Fibroblast of pulmonary artery (primary cell): ENCODE measurements at places on chromosomes 13 and 19.

GRCh38 chr19:38387550-38388348 lies at the start of gene GGN:
TSS of gene GGN (minus strand) at chr19:38388034. CDS start at chr19:38387261, 773 bp downstream.
- DNase-seq = peak; percentile 97

DNA sequence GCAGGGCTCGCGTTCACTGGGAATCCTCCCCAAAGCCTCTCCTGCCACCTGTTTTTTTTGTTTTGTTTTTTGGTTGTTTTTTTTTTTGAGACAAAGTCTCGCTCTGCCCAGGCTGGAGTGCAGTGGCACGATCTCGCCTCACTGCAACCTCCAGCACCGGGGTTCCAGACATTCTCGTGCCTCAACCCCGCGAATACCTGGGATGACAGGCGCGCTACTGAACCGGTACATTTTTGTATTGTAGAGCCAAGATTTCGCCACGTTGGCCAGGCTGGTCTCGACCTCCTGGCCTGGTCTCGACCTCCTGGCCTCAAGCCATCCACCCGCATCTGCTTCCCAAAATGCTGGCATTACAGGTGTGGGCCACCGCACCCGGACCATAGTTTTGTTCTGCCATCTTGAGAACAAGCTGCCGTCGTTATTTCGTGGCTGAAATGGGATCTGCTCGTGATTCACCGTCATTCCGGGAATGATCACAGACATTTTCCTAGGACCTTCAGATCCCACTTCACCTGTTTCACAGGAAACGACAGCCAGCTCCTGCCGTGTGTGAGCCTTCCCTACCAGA lies 46.8 kb downstream of the OXGR1 start:
- DNase-seq = no peak

DNA sequence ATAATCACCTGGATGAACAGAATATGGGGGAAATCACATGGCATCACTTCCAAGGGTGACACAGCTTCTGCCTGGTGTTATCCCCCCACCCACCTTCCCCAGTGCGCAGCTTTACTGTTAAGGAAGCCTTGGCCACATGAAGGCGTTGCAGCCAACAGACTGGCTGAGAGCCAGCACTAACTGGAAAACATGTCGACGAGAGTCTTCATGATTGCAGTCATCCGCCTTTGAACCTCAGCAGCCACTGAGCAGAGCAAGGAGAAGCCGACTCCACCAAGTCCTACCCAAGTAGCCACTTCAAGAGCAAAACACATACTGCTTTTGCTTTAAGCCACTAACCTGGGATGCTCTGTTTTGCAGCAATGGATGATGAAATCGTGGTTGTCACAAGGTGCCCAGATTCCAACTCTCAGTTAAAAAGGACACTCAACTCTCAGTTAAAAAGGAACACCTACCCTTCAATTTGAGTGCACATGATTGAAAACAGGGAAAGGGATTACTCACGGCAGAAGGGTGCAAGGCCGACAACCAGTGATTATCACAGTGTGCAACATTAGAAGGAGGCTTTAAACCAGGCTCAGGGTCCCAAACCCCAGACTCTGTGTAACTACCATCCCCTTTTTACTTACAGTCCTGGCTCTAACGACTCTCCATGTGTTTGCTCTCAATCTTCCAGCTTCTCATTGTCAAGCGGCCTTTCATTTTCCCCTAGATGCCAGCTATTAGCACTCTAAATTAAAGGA lies 149.1 kb downstream of the KLF12 start:
- DNase-seq = peak; percentile 36

DNA sequence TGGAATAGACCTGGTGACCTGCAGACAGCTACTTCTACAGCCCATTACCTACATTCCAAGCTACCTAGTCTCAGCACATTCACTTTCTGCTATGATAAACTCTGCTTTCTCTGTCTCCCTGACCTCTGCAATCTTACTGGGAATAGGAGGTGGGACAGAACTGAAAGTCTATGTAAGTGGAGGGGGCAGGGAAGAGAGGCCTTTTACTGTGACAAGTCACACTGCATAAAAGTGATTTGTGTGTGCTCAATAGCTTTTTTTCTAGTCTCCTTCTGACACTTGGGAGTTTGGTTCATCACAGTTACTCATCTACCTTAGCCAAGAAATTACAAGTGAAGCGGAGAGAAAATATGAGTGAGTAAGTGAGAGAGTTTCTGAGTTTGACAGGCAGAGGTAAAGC lies 322.4 kb downstream of the OLFM4 start:
- DNase-seq = no peak

- DNase-seq = no peak
Measured at GRCh38 chr19:48461982-48462655, 6.7 kb downstream of the KCNJ14 start.
